ENCODE measurements at places on chromosomes 4 and X. TPM values are rescaled to one million over a fixed set of nuclear protein-coding genes. Genes with fewer than 3 reads are reported as not detected.
A peak's percentile ranks its signal among the peaks of the same experiment; 100 is the strongest.

GYG2 gene
- total RNA-seq: not detected

FGA gene
- not detected for total RNA-seq

MSX1 gene
- total RNA-seq: not detected

ASMTL gene
- total RNA-seq: 66.1 TPM

FAM184B gene
- total RNA-seq: not detected

EPHA5 gene
- not detected for total RNA-seq

OTC gene
- not detected for total RNA-seq

PHEX gene
- total RNA-seq: 0.54 TPM

EDA2R gene
- 0.43 TPM for total RNA-seq

XG gene
- not detected for total RNA-seq

NPY1R gene
- not detected for total RNA-seq

SHISA3 gene
- not detected for total RNA-seq

DNA sequence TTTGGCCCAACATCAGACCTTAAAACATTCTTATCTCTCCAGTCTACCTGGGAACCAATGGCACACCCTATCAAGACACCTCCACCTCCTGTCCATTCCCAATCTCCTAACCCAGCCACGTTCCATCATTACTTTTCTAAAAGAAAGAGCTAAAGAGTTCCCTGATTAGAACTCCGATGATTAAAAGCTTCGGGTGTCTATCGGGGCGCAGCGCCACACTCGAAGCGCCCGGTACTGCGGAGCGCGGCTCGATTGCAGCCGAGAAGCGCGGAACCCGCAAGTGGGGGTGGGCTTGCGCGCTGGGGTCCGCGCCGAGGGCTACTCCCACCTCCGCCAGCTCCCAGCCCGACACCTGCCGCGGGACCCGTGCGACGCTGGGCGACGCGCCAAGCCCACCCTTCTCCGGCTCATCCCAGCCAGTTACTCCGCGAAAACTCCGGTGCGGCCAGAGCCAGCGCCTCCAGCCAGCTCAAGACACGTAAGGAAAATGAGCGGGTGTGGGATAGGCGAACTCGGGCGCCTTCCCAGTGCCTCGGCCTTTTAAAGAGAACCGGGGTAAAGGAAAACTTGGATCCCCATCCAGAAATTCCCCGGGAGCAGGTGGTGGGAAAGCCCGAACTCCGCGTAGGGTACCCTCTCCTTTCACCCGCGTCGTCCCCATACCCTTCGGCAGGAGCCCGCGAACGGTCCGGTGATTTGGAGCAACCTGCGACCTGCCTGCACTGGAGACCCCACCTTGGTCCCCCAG, 593 bp downstream of the NPY1R start:
- DNase-seq: no peak

DNA sequence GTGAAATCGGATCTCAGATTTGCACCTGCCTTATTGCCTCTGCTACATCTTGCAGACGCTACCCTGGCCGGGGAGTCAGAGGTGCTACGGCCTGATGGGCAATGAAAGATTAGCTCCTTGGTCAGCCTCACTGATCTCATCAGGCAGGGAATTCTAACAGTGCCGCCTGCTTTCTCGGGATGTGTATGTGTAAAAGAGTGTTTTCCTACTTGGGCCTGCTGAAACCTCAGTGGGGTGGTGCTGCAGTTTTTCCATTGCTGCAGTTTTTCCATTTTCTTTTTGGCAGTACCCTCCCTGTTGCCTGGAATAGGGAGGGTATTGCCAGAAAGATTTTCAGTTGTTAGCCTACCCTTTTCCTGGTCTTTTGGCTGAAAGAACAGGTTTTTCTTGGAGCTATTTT, 117.5 kb downstream of the CDKL5 start:
- no peak for DNase-seq

DNA sequence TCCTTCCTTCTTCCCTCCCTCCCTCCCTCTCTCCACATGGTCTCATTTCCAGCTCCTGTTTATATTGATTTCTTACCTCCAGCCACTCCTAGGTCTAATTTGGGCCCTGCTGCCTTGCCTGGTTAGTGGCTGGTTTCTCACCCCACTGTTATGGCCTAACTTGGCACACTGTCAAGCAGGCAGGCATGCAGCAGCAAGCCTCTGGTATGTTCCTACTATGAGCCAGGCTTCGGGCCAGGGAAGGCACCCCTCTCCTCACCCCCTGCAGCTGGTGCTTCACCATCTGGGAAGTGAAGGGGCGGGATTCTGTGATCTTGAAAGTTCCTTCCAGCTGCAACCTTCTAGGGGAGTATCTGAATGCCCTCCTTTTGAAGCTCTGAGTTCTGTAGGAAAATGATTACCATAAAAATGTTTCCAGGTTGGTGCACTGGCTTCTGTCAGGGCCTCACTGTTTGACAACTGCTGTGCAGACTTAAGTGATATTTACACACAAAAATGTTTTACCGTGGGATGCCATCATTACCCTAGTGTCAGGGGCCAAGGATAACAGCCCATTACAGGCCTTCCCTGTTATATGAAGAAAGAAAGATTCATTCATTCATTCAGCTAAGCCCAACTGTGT, 10.1 kb upstream of the VMA21 start:
- DNase-seq: no peak

DNA sequence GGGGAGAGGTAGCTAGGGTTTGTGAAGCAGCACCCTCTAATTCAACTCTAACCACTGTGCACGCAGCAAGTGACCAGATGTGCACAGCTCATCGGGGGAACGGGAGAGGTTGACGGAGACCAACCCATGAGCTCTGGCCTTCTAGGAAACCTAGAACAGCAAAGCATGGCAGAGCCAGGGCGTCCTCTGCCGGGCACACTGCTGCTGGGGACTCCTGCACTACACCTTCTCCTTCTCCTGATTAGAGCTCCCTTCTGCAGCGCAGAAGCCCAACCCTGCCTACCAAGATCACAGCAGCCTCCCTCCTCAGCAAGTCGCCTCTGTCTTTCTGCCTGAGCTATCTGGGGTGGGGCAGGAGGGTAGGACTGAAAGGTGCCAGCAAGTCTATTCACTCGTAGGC, 252.3 kb upstream of the PSAPL1 start:
- no peak for DNase-seq

- DNase-seq: no peak
Measured at GRCh38 chr4:169823685-169824084, 65.9 kb upstream of the HPF1 start.

- DNase-seq: no peak
Measured at GRCh38 chrX:11789809-11790208, 31.8 kb downstream of the MSL3 start.

GRCh38 chr4:176791591-176792325, 964 bp downstream of the VEGFC start:
- DNase-seq: no peak

- DNase-seq: no peak
Measured at GRCh38 chrX:41958861-41959260, 35.5 kb upstream of the CASK start.

DNA sequence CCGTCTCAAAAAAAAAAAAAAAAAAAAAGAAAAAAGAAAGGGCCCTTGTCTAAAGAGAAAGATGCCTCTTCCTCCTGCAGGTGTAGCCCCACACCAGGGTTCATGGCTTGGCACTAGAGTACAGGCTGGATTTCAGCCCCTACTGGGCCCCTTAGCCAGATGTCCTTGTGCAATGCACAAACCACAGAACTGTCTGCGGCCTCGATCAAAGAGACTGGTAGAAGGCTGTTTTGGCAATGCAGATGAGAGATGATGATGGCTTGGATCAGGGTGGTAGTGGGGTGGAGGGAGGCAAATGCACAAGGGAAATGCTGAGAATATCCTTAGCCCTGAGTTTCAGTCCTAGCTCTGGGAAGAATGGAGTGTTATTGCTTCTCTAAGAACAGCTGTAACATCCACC, 26.5 kb upstream of the TSR2 start:
- peak; percentile 1 for DNase-seq

GRCh38 chrX:13638021-13638420, 14.9 kb upstream of the TCEANC start:
- DNase-seq: no peak

DNA sequence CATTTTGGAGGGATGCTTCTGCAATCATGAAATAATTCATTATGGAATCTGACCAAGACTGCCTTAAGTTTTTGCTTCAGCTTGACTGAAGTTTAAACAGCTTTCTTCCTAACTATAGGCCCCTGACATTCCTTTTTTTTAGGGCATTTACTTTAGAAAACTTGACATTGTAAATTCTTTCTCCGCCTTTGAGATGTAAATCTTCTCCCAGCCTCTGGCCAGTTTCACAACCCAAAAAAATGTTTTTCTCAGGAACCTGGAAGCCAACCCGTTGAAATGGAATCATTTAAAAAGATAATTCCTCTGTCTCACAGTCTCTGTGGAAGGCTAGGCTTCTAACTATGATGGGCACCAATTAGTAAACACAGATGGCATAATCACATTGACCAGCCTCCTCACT, 710.4 kb upstream of the PABPC4L start:
- DNase-seq: no peak

DNA sequence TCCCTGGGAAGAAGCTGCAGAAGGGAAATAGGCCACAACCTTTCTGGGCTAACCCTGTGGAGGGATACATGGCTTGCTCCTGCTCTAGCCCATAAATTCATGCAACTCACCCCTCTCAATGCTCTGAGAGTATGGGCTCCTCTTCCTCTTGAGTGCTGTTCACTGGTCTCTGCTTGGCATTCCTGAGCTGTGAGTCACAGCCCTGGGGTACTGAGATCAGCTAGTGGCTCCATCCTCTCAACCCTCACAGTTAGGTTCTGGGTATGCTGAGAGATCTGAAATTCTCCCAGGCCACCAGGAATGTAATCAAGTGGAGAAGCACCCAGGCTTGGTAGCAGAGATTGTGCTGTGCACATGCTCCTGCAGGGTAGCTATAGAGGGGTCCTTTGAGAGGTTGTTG, 60.6 kb upstream of the SPANXN2 start:
- no peak for DNase-seq

- DNase-seq: no peak
Measured at GRCh38 chr4:16550531-16550930, 324.3 kb upstream of the TAPT1 start.

GRCh38 chr4:26471890-26472289, 18.4 kb downstream of the CCKAR start:
- no peak for DNase-seq

DNA sequence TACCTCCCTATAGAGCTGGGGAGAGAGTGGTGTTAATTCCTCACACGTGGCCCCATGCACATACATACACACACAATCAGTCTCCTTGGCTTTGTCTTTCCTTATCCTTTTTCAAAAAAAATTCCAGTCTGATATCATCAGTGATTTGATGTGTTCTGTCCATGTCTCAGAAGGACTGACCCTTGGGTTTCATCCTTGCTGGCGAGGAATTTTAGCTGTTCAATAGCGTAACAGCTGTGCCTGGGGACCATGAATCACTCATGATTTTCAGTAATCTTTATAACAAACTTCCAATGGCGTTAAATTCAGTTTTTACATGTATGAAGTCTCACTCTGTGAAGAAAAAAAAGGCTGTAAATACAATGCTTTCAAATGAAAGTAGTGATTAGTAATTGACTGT, 204.6 kb downstream of the RBMX2 start:
- no peak for DNase-seq

GRCh38 chrX:38999967-39000745, 198.9 kb downstream of the MID1IP1 start:
- no peak for DNase-seq

DNA sequence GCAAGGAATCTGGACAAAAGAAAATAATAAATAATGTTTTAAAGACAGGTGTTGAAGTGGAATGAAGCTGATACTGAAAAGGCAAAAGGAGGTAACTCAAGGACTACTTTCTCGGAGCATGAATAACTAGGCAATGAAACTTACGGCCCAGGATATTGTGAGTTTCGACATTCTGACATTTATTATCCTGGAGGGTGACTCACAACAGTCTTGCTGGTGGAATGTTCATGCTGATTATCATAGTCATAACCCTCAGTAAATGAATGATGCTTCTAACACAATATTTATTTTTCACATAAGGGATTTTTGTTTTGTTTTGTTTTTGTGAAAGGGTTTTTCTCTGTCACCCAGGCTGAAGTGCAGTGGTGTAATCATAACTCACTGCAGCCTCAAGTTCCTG, 147.0 kb upstream of the HPGD start:
- DNase-seq: no peak

- no peak for DNase-seq
Measured at GRCh38 chrX:132615391-132616131, 126.7 kb upstream of the MBNL3 start.

- no peak for DNase-seq
Measured at GRCh38 chr4:1044469-1045192, 33.2 kb downstream of the FGFRL1 start.

DNA sequence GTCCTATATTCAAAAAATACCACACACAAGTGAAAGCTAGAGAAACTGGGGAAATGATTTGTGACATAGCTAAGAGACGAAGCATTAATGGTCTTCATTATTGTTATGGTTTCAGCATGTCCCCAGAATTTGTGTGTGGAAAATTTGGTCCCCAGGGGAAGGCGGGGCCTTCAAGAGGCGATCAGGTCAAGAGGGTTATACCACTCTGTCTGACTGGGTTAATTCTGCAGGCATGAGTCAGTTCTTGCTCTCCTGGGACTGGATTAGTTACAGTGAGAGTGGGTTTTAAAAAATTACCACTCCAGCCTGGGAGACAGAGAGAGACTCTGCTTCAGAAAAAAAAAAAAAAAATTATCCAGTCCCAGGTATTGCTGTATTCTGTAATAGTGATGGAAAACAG, 2.1 kb upstream of the MTNR1A start:
- DNase-seq: no peak

GRCh38 chr4:182729516-182729915, 187.7 kb downstream of the DCTD start:
- DNase-seq: no peak

DNA sequence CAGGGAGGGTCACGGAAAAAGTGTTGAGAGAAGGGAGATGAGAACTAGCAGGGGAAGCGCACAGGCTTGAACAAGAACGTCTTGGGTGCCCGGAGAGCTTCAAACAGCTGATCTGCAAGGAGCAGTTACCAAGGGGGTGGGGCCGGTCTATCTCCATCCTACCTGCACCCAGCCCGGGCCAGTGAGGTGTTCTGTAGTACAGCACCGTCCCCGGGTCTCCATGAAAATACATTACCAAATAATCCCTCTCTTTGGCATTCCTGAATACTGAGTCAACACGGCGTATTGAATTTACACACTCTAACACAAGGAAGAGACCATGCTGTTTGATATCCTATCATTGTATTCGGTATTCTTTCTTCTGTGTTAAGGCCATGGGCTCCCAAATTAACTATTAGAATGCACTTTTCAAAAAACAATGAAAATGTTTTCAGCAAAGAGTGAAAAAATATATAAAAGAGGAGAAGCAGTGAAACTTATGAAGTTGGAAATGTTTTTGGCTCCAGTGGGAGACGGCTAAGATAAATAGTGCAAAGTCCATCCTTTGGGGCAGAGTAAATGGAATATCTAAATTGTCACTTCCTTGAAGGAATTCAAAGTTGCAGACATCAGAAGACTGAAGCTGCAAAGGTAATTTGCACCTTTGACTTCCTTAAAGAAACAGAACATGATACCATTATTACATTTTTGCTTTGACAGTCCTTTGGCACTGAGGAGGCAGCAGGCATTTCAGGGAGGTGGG, 90.3 kb downstream of the DHRSX start:
- no peak for DNase-seq

- no peak for DNase-seq
Measured at GRCh38 chr4:104416725-104417356, 77.9 kb downstream of the CXXC4 start.
